ENCODE measurements at places on chromosomes 13 and 19. TPM values are rescaled to one million over a fixed set of nuclear protein-coding genes. Genes with fewer than 3 reads are reported as not detected.

- DNase-seq = peak; percentile 73
Observed at GRCh38 chr19:8576273-8576993, 809 bp downstream of the MYO1F start.

GRCh38 chr19:934865-935479 is 9.1 kb downstream of the ARID3A start:
- no peak for DNase-seq

DNA sequence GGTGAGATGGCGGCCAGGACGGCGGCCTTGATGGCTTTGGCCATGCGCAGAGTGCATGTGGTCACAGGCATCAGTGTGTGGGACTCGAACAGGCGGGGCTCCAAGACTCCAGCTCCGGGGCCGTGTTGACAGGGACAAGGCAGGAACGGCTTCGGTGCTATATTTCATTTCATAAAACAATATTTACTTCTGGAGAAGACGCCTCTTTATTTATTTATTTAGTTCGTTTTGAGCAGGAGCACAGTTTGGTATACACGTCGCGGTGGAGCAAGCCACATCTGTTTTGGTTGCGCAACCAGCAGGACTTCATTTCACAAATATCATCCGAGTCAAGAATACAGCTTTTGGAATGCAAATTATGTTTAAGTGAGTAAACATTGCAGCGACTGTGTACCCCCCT is 166.7 kb upstream of the TSHZ3 start:
- no peak for DNase-seq

The GJA3 gene
- total RNA-seq = under 0.01 TPM

The TTC9B gene
- not detected for total RNA-seq
